ENCODE measurements at places on chromosomes 1 and 21.

GRCh38 chr1:20448671-20449071 is 37.3 kb downstream of the CAMK2N1 start:
- no peak for DNase-seq

DNA sequence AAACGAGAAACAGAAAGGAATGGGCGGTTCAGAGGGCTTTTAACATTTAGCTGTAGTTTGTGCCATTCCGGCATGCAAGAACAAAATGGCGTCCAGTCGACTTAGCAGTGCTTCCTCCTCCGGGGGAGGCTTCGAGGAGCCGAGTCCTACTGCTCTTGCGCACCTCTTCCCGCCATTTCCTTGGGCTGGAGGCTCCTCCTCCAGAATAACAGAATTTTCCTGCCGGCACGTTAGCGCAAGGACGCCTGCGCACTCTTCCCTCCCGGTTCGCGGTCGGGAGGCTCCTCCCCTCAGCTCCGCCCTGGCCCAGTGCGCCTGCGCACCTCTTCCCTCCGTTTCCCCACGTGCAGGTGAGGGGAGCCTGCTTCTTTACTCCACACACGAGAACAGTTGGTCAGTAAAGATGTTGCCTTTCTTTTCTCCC is 1.0 kb downstream of the DMRTB1 start:
- no peak for DNase-seq

GRCh38 chr1:168556647-168557046 is 12.8 kb upstream of the XCL2 start:
- no peak for DNase-seq

- no peak for DNase-seq
These were observed 87.6 kb upstream of the TRABD2B start for GRCh38 chr1:48084826-48085225.

Data from stimulated activated CD4-positive, alpha-beta T cell treated with anti-CD3 and anti-CD28 coated beads, Interleukin-4, amount 100 ng/mL, for 1 hour (primary cell).